ENCODE measurements at places on chromosomes 12 and 14.

DNA sequence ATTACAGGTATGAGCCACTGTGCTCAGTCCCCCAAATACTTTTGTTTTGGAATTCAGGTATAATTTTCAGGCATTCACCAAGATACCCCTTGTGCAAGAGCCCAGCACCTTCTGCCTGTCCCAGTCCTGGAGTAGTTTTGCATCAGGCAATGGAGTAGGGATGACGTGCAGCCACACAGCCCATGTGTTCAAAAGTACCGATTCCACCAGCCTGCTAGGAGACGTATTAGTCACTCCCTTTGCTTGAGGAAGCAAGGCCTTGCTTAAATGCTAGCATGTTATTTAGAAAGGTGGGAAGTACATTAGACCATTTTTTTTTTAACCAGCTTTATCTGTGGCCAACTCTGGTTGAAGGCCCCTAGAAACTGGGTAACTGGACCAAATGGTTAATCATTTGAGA lies 15.0 kb upstream of the GALNT16 start:
- no peak for DNase-seq

GRCh38 chr12:105967038-105967776 lies 171.5 kb downstream of the NUAK1 start:
- DNase-seq = no peak

DNA sequence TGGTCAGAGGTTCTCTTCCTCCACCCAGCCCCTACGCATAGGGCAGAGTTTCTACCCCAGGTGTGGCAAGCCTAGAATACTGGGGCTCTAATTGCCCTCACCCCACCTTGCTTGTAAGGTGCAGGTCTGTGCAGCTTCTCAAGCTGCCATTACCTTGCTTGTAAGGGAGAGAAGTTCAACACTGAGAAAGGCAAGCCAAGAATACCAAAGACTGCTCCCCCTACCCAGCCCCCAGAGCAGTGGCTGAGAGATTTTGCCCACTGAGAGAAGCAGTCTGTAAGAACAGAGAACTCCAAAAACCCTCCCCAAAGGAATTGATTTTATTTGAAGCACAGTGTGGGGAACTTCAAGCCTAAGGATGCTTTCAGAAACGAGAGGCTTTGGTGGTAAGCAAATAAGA lies 63.1 kb downstream of the RASSF8 start:
- DNase-seq = no peak

DNA sequence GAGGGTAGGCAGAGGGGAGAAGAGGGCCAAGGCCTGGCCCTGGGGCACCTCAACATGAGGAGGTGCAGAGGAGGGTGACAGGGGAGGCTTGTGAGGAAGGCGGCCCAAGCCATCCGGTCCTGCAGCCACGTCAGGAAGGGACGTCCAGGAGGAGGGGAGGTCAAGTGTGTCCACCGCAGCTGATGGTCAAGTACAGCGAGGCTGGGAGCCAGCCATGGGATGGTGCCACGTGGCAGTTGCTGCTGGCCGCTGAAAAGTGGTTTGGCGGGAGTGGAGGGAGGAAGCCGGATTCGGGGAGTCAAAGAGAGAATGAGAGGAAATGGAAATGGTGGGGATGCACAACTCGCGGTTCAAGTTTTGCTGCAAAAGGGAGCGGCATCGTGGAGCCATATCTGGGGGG lies 41.2 kb downstream of the PRIMA1 start:
- DNase-seq = no peak

- no peak for DNase-seq
Measured at GRCh38 chr12:507391-507796, 47.7 kb downstream of the B4GALNT3 start.

- no peak for DNase-seq
Measured at GRCh38 chr12:12334367-12335040, 15.5 kb downstream of the MANSC1 start.

All from CMK (cell line).